ENCODE measurements at places on chromosomes 2 and 18. TPM values are rescaled to one million over a fixed set of nuclear protein-coding genes. Genes with fewer than 3 reads are reported as not detected.
A peak's percentile ranks its signal among the peaks of the same experiment; 100 is the strongest.

Gene DAW1
- total RNA-seq, result 2.0 TPM

Gene UBXN4
- total RNA-seq, result 103 TPM

Gene PGAP1
- total RNA-seq, result 9.8 TPM

Gene CENPA
- total RNA-seq, result 33.1 TPM

DNA sequence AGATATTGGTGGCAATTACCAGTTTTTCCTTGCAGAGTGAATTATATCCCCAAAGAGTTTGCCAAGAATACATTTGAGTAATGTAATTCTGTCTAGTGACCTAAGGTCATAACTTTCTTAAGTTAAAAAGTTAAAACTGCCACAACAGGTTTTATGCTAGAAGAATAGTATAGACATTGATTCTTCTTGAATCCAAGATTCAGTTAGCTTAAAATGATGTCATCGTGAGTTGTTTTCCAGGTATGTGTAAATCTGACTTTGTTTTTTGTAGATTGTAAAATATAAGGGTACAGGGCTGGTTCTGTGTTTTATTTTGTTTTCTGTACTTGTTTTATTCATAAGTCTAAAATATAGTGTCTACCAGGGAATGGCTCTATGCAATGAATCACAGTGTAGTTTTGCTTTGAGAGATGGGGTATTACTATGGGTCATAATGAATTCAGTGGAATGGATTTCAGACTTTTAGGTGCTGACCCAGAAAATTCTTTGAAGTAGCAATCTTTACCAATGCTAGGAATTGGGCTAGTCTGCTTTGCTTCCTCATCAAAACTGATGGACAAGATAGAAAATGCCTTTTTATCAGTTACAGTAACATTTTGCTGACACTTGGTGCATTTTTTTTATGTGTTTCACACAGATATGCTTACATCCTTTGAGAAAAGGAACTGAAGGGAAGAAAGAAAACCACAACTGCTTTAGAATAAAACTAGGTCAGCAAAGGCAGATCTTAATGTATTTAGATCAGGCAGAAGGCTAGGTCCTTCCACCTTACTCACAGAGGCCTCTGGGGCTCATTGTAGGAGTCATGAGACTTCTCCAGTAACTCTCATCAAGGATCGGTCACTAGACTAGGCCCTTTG, 20.8 kb upstream of the MGAT5 start:
- no peaks in the 10 kb centered on the region for H3K36me3 ChIP-seq
- H3K27me3 ChIP-seq, result no peaks in the 10 kb centered on the region
- no peaks in the 10 kb centered on the region for H3K4me1 ChIP-seq
- no peak overlapping the region for H3K27ac ChIP-seq

DNA sequence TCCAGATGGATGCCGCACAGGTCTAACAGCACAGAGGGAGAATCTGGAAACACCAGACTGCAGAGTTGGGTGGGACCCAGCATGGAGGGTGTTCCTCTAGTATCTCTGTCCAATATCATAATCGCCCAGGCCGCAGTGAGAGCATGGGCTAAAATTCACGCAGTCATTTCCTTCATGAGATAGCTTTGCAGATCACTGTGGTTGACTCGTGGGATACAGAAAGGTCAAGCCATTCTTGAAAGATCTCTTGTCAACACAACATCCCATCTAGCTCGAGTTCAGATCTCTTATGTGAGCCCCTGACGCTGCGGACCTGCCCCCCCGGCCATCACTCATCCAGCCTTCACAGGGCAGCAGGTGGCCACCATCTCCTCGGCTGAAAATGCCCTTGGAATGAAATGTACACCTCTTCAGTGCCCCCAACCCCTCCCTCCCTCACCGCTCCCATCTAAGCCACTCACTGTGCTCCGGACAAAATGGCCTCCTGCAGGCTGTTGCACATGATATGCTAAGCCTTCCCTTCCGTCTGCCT, 45.9 kb downstream of the FOSL2 start:
- H3K4me3 ChIP-seq, result no peak overlapping the region
- H3K4me1 ChIP-seq, result no peaks in the 10 kb centered on the region
- DNase-seq, result no peak
- H3K27ac ChIP-seq, result no peak overlapping the region
- H3K27me3 ChIP-seq, result no peaks in the 10 kb centered on the region

- no peaks in the 10 kb centered on the region for H3K27me3 ChIP-seq
- peaks cover 14% of the 10 kb centered on the region for H3K4me1 ChIP-seq
- no peak for DNase-seq
- no peak overlapping the region for H3K4me3 ChIP-seq
- no peaks in the 10 kb centered on the region for H3K36me3 ChIP-seq
Measured at GRCh38 chr2:119751706-119752105, 8.0 kb upstream of the PTPN4 start.

Gene DPYSL5
- total RNA-seq, result not detected

Gene TGIF1
- total RNA-seq, result 75.6 TPM

DNA sequence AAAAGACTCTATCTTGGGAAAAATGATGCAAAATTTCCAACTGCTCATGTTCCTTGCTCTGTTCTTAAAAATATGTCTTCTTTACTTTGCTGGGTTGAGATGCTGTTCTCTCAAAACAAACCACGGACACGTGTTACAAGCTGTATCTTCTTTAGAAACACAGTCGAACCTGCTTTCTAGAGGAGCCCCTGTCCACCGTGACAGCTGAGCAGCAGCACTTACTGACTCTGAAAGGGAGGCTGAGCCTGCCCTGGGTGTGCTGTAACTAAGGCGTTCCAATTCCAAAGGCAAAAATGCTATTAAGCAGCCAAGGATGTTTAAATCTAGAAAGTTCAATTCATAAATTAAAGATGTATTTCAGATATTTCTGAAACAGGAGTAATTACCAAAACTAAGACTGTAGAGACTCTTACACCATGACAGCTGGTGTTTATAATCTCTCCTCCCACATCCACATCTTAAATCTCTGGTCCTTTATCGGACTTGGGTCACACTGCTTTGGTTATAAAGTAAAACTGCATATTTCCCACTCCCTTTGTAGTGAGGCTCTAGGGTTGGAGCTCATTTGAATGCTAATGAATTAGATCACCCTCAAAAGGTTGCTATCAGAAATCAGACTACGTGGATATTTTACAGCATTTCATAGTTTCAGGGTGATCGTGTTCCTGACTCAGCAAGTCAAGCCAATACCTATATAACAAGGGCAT, 281.2 kb upstream of the LYPD1 start:
- no peak overlapping the region for H3K4me3 ChIP-seq
- H3K4me1 ChIP-seq, result no peaks in the 10 kb centered on the region
- H3K27me3 ChIP-seq, result no peaks in the 10 kb centered on the region
- no peak overlapping the region for H3K27ac ChIP-seq

Gene ZAP70
- not detected for total RNA-seq

Gene MYO3B
- not detected for total RNA-seq

Gene OTOF
- total RNA-seq, result 0.22 TPM

DNA sequence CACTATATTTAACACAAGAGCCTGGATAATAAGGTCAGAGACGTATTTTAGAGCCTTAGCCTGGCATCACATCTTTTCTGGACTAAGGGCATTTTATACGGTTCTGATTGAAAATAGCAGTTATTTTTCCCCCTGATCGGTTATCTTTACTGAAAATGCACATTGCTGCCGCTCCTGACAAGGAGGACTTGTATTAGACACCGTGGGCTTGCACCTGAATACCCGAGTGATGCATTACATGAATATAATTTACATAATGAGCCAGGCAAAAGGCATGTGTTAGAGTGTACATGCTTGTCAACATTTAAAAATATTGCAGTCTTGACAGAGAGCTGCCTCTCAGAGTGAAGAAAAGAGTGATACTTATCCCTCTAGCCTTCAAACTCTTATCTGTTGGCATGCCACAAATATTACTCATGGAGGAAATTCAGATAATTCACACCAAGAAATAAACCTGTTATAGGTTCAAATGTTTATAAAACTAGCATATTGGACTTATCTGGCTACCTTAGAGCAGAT, 470.5 kb upstream of the ETAA1 start:
- H3K27me3 ChIP-seq, result peaks cover 1% of the 10 kb centered on the region
- DNase-seq, result no peak
- no peaks in the 10 kb centered on the region for H3K36me3 ChIP-seq
- no peak overlapping the region for H3K27ac ChIP-seq
- H3K4me1 ChIP-seq, result no peaks in the 10 kb centered on the region

- H3K27me3 ChIP-seq, result no peaks in the 10 kb centered on the region
- DNase-seq, result peak; percentile 65
- H3K4me3 ChIP-seq, result no peak overlapping the region
- no peaks in the 10 kb centered on the region for H3K4me1 ChIP-seq
Measured at GRCh38 chr2:96554293-96555145, 18.0 kb downstream of the ARID5A start.

DNA sequence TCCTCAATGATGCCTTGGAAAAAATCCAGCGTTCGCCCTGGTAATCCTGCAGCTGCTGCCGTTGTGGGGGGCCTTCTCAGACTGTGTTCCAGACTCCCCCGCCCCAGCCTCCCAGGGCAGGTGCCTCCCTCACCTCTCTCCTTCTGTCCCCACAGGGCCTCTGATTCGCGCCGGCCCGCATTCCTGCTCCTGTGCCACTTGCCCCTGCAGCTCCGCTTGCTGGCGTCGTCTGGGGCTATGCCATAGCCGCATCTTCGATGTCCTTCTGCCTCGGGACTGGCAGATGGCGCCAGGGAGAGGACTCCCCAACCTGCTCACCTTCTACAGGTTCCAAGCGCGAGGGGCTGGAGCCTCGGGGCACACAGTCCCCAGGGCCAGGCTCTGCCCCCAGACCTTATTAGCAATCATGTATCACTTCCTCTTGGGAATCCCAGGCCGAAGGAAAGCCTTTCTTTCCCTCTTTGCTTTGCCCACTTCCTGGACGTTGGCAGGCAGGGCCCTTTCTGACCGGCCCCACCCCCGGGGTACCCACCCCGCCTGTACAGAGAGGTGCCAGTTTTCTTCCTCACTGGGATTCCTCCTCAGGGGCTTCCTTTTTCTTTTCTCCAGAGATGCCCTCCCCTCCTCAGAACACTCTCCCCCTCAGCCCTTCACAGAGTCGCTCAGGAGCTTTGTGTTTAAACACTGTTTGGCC, 4.4 kb downstream of the SPATA3 start:
- no peaks in the 10 kb centered on the region for H3K36me3 ChIP-seq
- H3K27ac ChIP-seq, result no peak overlapping the region
- H3K4me3 ChIP-seq, result no peak overlapping the region
- peaks cover 2% of the 10 kb centered on the region for H3K27me3 ChIP-seq
- H3K4me1 ChIP-seq, result no peaks in the 10 kb centered on the region
- no peak for DNase-seq

- no peak overlapping the region for H3K27ac ChIP-seq
- no peaks in the 10 kb centered on the region for H3K27me3 ChIP-seq
- H3K4me1 ChIP-seq, result no peaks in the 10 kb centered on the region
- H3K36me3 ChIP-seq, result no peaks in the 10 kb centered on the region
- H3K4me3 ChIP-seq, result no peak overlapping the region
- DNase-seq, result no peak
Measured at GRCh38 chr2:165499131-165499530, 29.6 kb downstream of the CSRNP3 start.

DNA sequence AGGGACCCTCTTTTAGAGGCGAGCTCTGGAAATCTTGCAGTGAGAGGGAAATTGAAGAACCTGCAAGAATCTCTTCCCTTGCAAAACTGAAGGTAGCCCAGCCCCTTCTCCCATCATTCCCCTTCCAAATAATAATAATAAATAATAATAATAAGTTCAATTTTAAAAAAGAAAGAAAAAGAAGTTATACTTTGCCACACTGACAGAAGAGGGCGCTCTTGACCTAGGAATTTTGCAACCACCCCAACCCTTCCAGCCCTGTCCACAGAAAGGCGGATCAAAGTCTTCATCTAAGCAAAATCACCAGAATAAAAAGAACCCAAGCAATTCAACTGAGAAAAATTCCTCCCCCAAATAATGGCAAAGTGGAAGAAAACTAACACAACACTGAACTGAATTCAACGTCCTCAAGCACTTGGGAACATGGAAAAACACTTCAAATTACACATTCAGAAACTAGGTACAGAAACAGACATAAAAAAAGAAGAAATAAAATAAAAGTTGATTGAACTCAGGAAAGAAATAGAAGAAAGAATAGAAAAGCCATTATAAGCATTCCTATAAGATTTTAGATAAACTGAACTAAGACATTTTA, 98.9 kb upstream of the GLS start:
- no peaks in the 10 kb centered on the region for H3K36me3 ChIP-seq
- no peak overlapping the region for H3K4me3 ChIP-seq
- H3K27ac ChIP-seq, result no peak overlapping the region
- no peaks in the 10 kb centered on the region for H3K4me1 ChIP-seq
- H3K27me3 ChIP-seq, result no peaks in the 10 kb centered on the region

- no peaks in the 10 kb centered on the region for H3K27me3 ChIP-seq
- H3K36me3 ChIP-seq, result no peaks in the 10 kb centered on the region
- peak overlapping the region; percentile 98 for H3K27ac ChIP-seq
- H3K4me1 ChIP-seq, result peaks cover 24% of the 10 kb centered on the region
- H3K4me3 ChIP-seq, result no peak overlapping the region
Measured at GRCh38 chr18:13463526-13464210, 245.1 kb downstream of the LDLRAD4 start.

DNA sequence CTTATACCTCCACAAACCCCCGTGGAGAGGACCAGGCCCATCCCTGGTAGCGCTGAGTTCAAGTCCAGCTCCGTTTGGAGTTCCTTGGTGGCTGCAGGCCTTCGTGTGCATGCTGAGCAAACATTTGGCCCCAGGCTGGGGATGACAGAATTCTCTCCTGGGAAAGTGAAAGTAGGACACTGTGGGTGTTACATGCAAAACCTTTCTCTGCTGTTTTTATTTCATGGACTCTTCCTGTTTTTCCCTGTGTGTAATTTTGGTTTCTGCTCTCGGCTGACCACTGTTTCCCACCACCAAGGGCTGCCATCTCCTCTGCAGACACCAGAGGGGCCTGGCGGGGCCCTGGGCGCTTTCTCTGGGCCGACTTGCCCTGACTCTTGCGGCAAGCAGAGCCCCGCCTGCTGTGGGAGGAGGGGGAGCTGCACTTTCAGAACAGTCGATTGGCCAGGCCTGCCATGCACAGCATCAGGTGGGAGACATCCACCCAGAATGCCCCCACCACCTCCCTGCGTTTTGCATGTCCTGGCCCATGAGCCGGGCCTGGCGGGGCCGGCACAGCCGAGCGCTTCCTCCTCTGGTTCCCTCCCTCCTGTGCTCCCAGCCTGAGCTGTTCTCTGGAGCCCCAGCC, 102.4 kb downstream of the CABLES1 start:
- peaks cover 9% of the 10 kb centered on the region for H3K36me3 ChIP-seq
- peak; percentile 84 for DNase-seq
- no peak overlapping the region for H3K4me3 ChIP-seq

GRCh38 chr18:8468921-8469335, 140.3 kb upstream of the RAB12 start:
- H3K4me1 ChIP-seq, result peaks cover 13% of the 10 kb centered on the region
- H3K4me3 ChIP-seq, result no peak overlapping the region
- no peaks in the 10 kb centered on the region for H3K36me3 ChIP-seq
- peak; percentile 51 for DNase-seq
- H3K27me3 ChIP-seq, result no peaks in the 10 kb centered on the region
- H3K27ac ChIP-seq, result no peak overlapping the region
